ENCODE measurements at places on chromosomes 11 and 22.

- no peak for DNase-seq
Observed at GRCh38 chr11:132351050-132351449, 980.6 kb downstream of the NTM start.

GRCh38 chr11:12180257-12181205 is 70.1 kb downstream of the MICAL2 start:
- DNase-seq: no peak

- no peak for DNase-seq
Observed at GRCh38 chr22:30078320-30079311, 1.6 kb upstream of the HORMAD2 start.

- DNase-seq: peak; percentile 39
Observed at GRCh38 chr22:22576244-22576988, 17.4 kb upstream of the PRAME start.

DNA sequence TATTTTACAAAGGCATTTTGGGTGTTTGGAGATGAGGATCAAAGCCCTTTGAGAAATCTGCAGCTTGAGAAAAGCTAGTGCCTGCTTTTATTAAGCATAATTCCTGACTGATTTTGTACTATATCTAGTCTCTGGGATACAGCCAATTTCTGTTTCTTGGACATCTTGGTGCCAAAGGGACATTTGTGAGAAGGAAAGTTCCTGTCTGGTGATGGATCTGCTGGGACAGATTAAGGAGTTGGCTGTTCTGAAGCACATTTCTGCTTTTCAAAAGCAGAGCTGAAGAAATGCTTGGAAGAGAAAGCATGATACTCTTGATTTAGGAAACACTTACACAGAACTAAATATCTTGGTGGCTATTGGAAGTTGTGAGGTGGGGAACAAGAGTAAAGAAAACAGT is 254.6 kb upstream of the CCDC90B start:
- DNase-seq: no peak
